ENCODE measurements at places on chromosomes 5 and 9.

- no peak for DNase-seq
These were observed 61.3 kb downstream of the ENC1 start for GRCh38 chr5:74579215-74579614.

- DNase-seq = no peak
These were observed 10.5 kb upstream of the TMEM252 start for GRCh38 chr9:68551191-68551590.

- DNase-seq = no peak
These were observed 41.5 kb upstream of the LARP1 start for GRCh38 chr5:154713615-154714125.

DNA sequence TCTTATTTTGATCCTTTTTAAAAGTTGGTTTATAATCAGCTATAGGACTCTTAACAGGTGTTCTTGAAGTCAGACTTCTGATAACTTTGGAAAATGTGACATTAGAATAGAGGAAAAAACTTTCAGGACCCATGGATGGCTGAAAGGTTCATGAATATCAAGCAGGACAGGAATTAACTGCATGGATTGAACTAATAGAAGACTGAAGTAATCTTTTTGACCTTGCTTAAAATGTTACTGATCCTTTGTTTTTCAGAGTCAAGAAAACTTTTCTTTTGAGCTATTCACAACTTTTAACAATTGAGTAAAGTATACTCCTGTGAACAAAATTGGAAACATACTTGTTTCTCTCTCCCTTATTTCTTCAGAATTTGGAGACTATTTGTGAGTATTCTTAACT, 79.2 kb downstream of the PLK2 start:
- no peak for DNase-seq

- DNase-seq = no peak
These were observed 16.4 kb upstream of the FLT4 start for GRCh38 chr5:180665682-180666404.

- DNase-seq = no peak
These were observed 59.8 kb upstream of the TBC1D9B start for GRCh38 chr5:179967489-179967888.

DNA sequence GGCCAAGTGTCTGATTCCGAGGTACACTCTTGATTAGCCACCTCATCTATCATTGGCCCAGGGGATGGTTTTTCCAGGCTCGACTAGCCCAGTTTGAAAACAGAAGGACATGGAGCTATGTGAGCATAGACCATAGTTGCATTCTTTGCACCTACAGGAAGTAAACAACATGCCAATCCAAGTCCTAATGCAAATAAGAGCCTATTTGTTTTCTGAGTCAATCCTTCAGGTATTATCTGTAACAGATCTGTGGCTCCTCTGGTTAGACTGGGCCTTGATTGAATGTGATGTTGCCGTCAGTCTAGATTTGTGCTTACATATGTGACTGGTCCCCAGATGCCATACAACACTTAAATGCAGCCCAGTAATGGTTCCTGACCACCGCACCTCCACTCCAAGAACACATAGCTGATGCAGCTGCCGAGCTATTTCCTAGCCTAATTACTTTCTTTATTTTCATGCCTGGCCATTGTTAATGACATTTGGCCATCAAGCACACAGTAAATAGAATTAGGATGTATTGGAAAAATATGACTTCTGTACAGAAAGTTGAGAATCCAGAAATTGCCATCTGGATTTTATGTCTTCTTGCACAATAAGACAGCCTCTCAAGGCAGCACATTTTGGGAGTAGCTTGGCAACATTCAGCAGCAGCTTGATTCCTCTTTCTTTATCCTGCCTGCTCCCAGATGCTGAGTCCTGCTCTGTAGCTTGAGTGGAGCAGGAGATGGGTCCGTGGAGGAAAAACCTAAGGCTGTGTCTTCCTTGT, 29.5 kb upstream of the ARHGAP26 start:
- DNase-seq = no peak

DNA sequence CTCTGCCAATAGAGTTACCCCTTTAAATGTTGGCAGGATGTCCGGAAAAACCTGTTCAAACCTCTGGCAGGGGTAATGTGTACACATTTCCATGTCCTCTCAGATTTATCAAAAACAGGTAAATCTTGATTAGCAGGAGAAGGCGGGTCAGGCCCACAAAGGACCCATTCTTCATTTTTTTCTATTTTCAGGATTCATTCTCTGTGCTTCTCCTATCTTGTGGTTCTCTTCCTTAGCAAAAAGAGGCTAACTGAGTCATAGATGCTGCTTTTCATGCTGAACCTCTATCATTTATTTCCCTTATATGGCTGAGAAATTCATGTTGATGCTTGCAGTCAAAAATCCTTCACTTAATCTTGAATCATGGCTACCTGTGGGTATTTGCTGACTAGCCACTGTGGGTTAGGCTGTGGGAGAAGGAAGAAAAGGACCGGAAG, 112.7 kb upstream of the IQGAP2 start:
- DNase-seq = no peak

GRCh38 chr5:154446195-154447088, 645 bp downstream of the SAP30L start:
- DNase-seq = peak; percentile 33

GRCh38 chr5:96125231-96125891, 163.7 kb upstream of the ELL2 start:
- no peak for DNase-seq

GRCh38 chr5:181088289-181088688, 42.7 kb downstream of the OR2V1 start:
- DNase-seq = peak; percentile 26

GRCh38 chr9:117555964-117556629, 141.2 kb upstream of the ASTN2 start:
- peak; percentile 19 for DNase-seq

DNA sequence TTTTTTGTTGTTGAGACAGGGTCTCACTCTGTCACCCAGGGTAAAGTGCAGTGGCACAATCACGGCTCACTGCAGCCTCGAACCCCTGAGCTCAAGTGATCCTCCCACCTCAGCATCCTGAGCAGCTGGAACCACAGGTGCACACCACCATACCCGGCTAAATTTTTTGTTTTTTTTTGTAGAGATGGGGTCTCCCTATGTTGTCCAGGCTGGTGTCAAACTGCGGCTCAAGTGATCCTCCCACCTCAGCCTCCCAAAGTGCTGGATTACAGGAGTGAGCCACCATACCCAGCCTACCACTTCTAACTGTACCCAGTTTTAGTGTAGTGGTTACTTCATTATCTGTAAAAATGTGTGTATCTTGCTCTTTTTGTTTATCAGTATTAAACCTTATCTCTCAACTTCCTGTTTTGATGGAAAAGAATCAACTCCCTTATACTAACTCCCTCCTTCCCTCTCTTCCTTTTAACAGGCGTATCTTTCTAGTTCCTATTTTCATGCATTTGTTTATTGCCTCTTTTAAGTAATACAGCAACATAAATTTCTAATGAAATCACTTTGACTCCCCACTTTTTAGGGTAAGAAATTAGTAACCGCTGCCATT, 33.1 kb downstream of the GRAMD2B start:
- DNase-seq = no peak

- DNase-seq = no peak
These were observed 46.7 kb upstream of the MAMDC2 start for GRCh38 chr9:69996967-69997366.

DNA sequence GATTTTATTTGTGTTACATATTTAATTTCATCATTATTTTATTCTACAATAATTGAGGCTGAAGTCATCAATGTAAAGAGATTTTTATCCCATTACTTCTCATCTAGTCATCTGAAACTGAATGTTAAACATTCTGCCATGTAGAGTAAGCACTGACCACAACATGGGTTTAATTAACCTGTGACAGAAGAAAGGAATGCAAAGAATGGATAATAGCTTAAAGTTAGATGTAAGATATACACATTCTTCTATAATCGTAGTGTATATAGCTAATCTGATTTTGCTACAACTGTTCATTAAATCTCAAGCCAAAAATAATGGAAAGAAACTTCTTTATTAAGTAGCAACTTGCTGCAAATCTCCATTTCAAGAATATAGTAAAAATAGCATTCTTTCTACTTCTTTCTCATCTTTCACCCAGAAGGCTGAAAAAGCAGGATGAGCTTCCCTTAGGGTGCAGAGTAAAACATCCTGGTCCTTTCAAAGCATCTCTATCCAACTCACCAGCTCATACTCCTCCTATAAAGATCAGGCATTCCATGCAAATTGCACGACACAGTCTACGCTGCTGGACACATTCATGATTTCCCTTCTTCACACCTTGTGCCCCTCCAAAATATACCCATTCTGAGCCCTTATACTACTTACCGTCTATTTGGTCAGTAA, 115.2 kb downstream of the EFNA5 start:
- no peak for DNase-seq

GRCh38 chr5:174300118-174300940, 254.8 kb downstream of the NSG2 start:
- DNase-seq = no peak

DNA sequence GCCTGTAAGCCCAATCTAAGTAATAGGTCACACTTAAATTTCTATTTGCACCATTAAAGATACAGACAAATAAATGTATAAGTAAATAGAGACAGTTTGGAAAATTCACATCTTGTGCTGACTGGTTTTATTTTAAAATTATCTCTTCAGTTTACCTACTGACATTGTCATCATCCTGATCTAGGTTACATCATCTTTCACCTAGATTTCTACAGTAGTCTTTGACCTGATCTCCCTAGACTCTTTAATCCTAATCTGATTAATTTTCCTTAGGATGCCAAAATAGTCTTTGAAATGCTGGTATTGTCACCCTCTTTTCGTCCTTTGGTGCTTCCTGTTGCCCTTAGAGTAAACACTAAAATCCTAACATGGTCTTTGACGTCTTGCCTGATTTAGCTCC, 43.9 kb downstream of the NDUFS4 start:
- DNase-seq = no peak

GRCh38 chr5:95858023-95858461, 35.5 kb upstream of the GLRX start:
- no peak for DNase-seq

DNA sequence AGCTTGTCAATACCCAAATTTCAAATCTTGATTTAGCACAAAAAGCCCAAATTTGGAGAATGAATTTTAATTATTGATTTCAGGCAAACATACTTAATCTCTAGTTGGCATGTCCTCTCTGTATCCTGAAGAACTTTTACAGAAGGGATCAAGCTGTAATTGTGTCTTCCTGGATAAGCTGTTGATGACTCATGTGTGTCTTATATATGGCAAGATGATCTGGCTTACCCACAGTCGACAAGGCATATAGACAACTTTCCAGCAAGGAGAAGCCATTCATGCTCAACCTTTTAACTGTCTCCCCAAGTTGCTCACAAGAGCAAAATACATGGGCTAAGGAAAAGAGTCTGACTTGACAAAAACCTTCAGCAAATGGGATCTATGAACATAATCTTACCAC, 112.5 kb upstream of the SLCO6A1 start:
- no peak for DNase-seq

- DNase-seq = no peak
These were observed 1.7 kb upstream of the TOPORS start for GRCh38 chr9:32554107-32554506.

DNA sequence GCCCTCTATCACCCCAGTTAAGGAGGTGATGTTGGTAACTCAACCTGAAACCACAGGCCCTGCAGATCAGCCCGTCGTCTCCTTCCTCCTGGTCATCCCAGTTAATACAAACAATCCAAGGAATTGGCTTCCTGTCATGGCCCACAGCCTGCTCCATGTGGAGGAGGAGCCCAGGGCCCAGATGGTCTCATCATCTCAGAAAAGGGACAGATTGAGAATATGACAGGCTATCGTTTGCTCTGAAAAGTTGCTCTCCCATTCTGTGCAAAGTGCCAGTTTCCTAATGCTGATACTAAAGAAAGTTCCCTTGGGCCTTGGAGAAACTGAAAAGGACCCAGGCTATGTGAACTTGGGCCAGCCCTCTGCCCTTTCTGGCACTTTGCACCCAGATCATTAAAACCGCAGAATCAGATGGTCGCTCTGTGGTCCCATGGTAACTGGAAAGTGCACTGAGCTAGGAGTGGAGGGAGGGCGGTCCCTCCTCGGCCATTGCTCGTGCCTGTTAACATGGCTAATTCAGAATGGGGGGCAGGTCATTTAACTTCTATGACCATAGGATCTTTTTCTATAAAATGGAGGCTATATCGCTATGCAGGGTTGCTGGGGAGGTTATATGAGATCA, 675 bp upstream of the SPAAR start:
- DNase-seq = no peak

- DNase-seq = no peak
These were observed 44.7 kb downstream of the GOLM1 start for GRCh38 chr9:86054695-86055094.

GRCh38 chr5:77367741-77368140, 124.4 kb downstream of the WDR41 start:
- no peak for DNase-seq

- DNase-seq = no peak
These were observed 18.4 kb downstream of the RNF130 start for GRCh38 chr5:180053061-180053602.

DNA sequence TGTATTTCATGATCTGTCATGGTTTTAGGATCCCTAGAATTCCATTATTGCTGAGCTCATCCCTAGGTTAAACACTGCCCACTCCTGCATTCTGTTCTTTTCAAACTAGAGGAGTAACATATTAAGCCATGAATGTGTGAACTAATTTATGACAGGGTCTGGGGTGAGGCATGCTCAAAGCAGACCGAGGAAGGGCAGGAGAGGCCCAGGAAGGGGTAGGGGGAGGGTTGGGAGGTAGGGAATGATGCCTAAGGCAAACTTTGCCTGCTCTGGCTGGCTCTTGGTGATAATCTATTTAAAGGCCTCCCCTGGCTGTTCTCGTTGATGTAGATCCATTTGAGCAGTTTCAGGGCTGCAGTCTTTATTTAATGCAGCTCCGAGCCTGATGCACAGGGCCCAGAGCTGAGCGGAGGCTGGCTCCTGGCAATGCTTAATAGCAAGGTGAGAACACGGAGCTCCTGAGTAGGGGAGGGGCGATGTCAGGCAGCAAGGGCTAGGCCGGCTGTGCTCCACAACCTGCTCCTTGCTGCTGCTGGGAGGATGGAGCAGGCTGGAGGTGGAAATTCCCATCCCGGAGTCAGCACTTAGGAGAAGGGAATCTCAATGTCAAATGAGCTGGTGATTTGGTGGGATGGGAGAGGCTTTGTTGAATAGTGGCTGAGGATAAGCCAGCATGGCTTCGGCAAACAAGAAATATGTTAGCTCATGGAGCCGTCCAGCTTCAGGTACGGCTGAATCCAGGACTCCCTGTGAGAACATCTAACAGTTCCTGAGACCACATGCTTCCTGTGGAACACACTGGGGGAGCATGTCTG, 73.2 kb upstream of the UNC5A start:
- no peak for DNase-seq

DNA sequence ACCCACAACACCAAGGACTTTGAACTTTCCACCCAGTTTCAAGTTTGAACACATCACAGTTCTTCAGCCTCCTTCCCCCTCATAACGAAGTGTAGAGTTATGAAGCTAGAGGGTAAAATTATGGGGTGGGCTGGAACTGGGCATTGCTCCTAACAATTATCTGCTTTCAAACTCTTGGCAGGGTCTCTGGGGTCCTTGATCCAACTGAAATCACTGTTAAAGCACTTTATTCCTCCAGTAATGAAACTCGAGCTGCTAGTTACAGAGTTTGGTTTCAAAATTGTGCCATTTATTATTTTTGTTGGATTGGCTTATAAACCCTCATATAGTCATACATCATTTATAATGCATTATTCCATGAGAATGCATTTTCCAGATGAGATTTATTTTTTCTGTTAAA, 158.5 kb downstream of the RGS3 start:
- no peak for DNase-seq

- DNase-seq = no peak
These were observed 281.5 kb downstream of the EFNA5 start for GRCh38 chr5:107389130-107389774.

All from GM12891 (cell line).